ENCODE measurements at places on chromosomes 5 and 9. TPM values are rescaled to one million over a fixed set of nuclear protein-coding genes. Genes with fewer than 3 reads are reported as not detected.
A peak's percentile ranks its signal among the peaks of the same experiment; 100 is the strongest.

IL6ST gene
- total RNA-seq = 255 TPM

DNA sequence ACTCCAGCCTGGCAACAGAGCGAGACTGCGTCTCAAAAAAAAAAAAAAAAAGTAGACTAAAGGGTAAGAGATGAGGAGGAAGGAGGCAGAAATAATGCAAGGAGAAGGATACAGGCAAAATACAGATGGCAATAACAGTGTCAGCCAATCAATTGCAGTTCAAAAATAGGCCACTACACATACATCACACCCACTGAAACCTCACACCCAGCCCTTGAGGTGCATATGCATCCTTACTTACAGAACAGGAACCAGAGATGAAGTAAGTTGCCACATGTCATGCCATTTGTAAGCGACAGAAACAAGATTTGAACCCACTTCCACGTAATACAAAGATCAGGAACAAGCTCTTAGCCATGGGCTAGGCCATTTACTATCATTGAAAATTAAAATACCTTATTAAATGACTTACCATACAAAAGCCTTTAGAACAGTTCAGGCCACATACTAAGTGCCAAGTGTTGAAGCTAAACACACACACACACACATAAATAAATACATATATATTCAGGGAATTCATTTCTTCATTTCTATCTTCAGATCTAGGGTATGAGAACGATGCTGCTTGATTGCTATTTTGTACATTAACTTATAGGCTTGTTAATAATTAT is 98.4 kb downstream of the FNBP1 start:
- DNase-seq = no peak

- no peak for DNase-seq
Measured at GRCh38 chr5:69416180-69416579, 1.3 kb downstream of the MARVELD2 start.

FOXE1 gene
- total RNA-seq = 0.42 TPM

GRCh38 chr5:175809531-175810121 is 61.8 kb upstream of the CPLX2 start:
- DNase-seq = no peak

DNA sequence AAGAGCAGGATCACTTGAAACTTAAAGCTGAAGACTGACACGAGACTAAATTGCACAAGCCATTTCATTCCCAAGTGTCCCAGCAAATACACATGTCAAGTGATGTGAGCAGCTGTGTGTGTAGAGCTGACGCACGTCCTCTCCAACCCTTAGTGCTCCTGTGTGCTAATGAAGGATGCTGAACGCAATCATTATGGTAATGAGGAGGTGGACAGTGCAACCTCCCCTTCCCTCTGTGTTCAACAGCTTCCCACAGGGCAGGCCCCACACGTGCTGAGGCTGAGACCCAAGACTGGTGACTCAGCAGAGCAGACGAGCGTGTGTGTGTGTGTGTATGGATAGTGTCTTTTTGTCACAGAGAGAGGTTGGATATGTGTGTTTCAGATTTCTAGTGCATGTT is 702.1 kb downstream of the SEMA5A start:
- no peak for DNase-seq

SYNPO gene
- total RNA-seq = 73.9 TPM

CDK9 gene
- 81.0 TPM for total RNA-seq

ZCCHC7 gene
- 31.7 TPM for total RNA-seq

GRCh38 chr5:171926311-171926710 is 80.1 kb downstream of the FBXW11 start:
- DNase-seq = no peak

OR13J1 gene
- total RNA-seq = not detected

- no peak for DNase-seq
Measured at GRCh38 chr5:97658116-97658900, 475.3 kb upstream of the RIOK2 start.

DNA sequence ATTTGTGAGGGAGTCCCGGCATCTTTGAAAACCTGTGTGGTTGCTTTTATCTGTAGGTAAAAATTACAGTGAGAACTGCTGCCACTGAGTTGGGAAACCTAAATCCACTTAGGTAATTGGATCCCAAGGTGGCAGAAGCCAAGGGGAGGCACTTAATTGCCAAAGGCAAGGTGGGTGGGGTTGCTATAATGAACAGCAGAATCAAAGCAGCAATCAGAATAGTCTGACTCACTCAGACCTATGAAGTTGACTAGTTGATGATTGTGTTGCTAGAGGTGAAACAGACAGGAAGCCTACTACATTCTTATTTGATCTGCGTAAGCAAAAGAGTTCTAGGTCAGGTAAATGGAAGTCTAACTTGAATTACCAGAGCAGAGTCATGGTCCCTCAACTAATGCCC is 17.3 kb upstream of the BICD2 start:
- no peak for DNase-seq

GRCh38 chr5:172479034-172479783 is 24.9 kb upstream of the SH3PXD2B start:
- DNase-seq = peak; percentile 86

DNA sequence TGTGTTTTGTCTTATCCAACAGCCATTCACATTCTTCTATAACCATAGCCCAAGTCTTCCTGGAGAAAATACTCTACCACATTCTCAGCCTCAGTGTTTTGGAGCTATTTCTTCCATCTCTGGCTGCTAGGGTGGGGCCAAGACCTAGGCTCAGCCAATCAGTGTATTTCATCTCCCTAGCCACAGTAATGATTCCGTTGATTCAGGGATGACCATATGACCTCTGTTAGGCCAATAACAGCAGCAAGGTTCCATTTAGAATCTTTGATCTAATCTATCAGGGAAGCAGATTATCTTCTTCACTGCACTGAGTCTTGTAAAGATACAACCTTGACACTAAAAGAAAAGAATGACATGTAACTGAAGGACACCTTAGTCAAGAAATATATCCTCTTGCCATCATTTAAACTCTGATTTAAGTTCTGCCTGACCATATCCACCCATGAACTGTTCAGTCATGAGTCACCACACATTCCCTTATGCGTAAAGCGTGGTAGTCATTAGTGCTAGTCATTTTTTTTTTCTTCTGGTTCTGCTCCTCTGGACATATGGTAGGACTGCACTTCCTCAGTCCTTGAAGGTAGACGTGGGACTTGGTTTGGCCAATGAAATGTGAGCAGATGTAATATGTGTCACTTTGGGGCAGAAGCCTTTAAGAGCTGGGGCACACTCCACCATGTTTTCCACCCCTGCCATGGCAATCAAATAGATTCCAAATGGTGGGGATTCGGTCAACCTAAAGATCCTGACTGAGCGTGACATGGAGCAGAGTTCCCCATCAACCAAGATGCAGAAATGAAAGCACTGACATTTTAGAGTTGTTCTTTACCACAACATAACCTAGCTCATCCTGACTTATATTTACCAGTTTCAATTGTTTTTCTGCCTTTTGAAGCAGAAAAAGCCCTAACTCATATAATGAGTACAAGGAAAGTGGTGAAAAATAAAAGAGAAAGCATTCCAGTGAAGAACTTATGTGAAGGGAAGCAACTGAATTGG is 12.7 kb upstream of the PRELID2 start:
- DNase-seq = no peak

DNA sequence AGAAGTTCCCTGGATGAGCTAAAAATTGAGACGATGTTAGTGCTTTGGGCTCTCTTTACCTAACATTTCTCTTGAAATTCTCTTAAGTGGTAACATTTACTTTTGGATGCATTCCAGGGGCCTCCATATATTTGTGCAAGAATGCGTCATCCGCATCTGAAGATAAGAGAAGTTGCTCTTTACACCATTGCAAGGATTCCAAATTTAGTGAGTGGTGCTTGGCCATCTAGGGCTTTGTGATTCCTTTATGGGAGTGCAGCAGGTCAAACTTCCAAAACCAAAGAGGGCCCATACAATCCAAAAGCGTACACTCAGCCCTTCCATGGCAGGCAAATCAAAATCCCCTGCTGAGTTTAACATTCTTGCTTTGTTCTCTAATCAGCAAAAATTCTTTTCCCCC is 102.0 kb upstream of the DMAC1 start:
- DNase-seq = no peak

GRCh38 chr5:178590141-178590923 is at the start of gene COL23A1:
TSS of gene COL23A1 (minus strand) at chr5:178590393.
- peak; percentile 65 for DNase-seq

HSD17B3 gene
- total RNA-seq = not detected

- no peak for DNase-seq
Measured at GRCh38 chr5:87278590-87279100, 11.0 kb downstream of the RASA1 start.

GRCh38 chr9:117886616-117887015 is 182.4 kb downstream of the TLR4 start:
- no peak for DNase-seq

- no peak for DNase-seq
Measured at GRCh38 chr9:78903581-78903980, 606.7 kb downstream of the PSAT1 start.

DNA sequence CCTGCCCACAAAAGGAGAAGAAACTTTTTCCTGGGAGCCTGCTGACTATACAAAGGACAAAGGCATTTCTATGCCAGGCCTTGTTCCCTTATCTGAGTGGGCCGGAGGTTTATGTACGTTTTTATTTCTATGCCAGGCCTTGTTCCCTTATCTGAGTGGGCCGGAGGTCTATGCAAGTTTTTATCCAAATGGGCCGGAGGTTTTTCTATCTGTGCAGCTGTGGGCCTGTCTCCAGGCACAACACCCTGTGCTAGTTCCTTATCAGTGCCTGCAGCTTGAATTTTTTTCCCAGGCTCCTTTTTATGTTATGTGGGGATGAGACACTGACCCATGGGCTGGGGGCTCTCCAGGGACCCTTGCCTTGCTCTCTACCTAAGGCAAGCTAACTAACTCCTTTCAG is 5.5 kb downstream of the SLC25A2 start:
- no peak for DNase-seq

GRCh38 chr9:90024409-90024808 is 419.6 kb downstream of the GADD45G start:
- no peak for DNase-seq

DNA sequence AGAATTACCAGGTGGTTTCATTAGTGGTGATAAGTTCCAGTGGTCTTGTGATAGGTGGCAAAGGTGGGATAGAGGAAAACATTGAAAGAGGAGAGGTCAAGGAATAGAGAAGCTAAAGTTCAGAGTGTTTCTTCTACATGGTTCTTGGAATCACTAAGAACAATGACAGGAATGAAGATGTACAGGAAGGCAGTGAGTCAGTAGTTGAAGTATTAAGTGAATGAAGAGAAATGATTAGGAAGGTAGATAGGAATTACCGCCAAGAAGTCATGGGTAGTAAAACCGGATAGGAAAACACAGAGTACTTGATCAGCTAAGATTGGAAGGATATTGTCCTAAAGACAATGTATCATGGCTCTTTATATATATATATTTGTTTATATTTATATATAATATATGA is 37.9 kb upstream of the RASA1 start:
- no peak for DNase-seq

DNA sequence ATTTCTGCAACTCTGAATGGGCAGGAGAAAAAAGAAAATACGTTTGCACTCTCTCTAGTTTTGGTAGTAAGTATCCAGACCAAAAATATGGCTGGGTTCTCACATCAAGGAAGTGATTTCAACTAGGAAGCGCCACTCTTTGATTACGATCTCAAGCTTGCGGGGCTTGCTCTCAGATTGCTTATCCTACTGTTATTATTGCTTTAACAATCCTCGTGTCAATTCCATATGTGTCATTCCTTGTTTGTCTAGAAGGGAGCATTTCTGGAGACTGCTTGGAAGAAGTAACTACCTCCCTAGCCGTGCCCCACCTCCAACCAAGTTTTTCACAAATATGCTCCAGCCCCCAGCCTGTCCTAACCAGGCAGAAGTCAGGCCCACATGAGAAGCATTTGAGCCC is 3.5 kb downstream of the PRUNE2 start:
- no peak for DNase-seq

BTNL8 gene
- total RNA-seq = not detected

- DNase-seq = no peak
Measured at GRCh38 chr5:12354686-12355085, 450.4 kb upstream of the CTNND2 start.

GRCh38 chr5:14257995-14258403 is 114.9 kb downstream of the TRIO start:
- DNase-seq = no peak

NUTM2G gene
- total RNA-seq = not detected

DNA sequence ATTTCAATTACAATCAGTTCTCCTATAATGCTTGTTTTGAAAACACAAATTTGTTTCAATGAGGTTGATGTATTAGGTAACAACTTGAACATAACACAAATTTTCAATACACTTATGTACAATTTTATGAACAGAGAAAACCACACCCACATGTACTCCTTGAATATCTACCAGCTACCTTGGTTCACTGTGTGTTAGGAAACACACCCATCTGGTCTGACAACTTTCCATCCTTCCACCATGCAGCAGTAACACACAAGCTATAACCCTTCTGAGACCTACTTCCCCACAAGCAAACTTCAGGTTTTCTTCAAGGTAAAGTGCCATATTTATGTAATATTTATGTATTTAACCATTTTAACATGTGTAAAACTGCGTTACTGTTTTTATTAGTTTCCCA is 36.4 kb upstream of the UBQLN1 start:
- no peak for DNase-seq

MTRR gene
- 68.7 TPM for total RNA-seq

SH3TC2 gene
- 70.0 TPM for total RNA-seq

ZNF300 gene
- total RNA-seq = 7.3 TPM

GRCh38 chr9:27118916-27119315 is 9.9 kb downstream of the TEK start:
- no peak for DNase-seq

AQP7 gene
- total RNA-seq = 8.3 TPM
